ENCODE measurements at places on chromosomes 12 and 14. TPM values are rescaled to one million over a fixed set of nuclear protein-coding genes. Genes with fewer than 3 reads are reported as not detected.

Gene HOXC11
- total RNA-seq = not detected

DNA sequence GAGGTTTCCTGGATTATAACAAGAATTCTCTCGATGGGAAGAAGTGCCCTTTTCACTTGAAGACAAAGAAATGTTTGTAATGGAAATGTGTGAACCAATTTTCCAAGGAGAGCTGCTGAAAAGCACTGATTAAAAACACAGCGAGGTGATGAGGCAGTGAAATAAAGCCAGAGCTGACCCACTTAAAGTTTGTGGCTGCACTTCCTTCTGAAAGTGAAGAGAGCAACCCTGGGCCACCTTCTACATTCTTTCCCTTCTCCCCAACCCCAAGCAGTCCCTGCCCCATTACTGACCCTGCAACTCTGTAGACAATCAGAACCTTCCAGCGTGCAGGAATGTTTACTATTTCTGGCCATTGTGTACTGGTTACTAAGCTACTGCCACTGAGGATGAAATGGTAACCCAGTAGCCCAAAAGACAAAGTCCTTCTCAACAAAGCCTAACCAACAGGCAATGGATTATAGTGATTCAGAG, 173.9 kb downstream of the TTC7B start:
- no peak for DNase-seq
- H3K27ac ChIP-seq = no peak overlapping the region

DNA sequence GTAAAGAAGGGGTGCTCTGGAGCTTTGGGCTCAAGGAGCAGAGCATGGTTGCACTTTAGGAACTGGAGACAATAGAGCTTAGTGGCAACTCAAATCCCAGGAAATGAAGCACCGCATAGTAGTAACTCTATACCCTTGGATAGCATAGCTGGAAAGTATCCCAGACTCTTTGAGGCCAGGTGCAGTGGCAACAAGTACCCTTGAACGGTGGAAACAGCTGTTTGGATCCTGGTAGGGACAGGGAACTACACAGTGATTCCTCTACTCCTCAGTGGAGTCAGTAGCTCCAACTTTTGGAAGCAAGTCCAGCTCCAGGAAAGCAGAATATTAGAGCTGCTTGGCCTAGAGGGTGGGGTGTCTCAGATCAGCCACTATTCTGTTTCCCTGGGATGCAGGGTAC, 129.0 kb upstream of the WSCD2 start:
- H3K36me3 ChIP-seq = no peaks in the 10 kb centered on the region
- H3K4me1 ChIP-seq = no peaks in the 10 kb centered on the region
- DNase-seq = no peak
- H3K27ac ChIP-seq = no peak overlapping the region
- peaks cover 3% of the 10 kb centered on the region for H3K27me3 ChIP-seq

- H3K36me3 ChIP-seq = no peaks in the 10 kb centered on the region
- no peaks in the 10 kb centered on the region for H3K27me3 ChIP-seq
- no peak overlapping the region for H3K4me3 ChIP-seq
These were observed 192.8 kb downstream of the GRIN2B start for GRCh38 chr12:13788626-13789025.

DNA sequence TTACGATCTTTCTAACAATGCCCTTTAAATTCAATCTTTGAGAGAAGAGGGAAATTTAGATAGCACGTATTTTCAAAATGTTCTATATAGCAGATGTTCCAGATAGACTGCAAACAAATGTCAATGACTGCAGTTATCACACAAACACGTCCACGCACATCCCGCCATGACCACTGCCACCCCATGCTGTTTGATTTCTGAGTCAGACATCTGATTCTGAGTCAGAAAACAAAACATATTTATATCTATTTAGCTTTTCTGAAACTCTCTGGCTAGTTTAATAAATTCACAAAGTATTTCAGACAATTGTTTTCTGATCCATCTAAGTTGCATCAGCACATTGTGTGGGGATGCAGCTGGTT, 105.9 kb upstream of the BCAT1 start:
- H3K27me3 ChIP-seq = no peaks in the 10 kb centered on the region
- peak overlapping the region; percentile 99 for H3K4me3 ChIP-seq
- peak; percentile 49 for DNase-seq
- peaks cover 37% of the 10 kb centered on the region for H3K4me1 ChIP-seq
- no peaks in the 10 kb centered on the region for H3K36me3 ChIP-seq

GRCh38 chr12:49415521-49415970, 48.3 kb downstream of the SPATS2 start:
- H3K27me3 ChIP-seq = no peaks in the 10 kb centered on the region
- no peaks in the 10 kb centered on the region for H3K4me1 ChIP-seq
- no peak for DNase-seq
- no peak overlapping the region for H3K27ac ChIP-seq
- no peak overlapping the region for H3K4me3 ChIP-seq

GRCh38 chr12:106276032-106276740, 26.3 kb upstream of the TCP11L2 start:
- no peaks in the 10 kb centered on the region for H3K36me3 ChIP-seq
- no peaks in the 10 kb centered on the region for H3K4me1 ChIP-seq
- peaks cover 2% of the 10 kb centered on the region for H3K27me3 ChIP-seq
- no peak overlapping the region for H3K4me3 ChIP-seq
- DNase-seq = no peak

Gene LDHB
- 602 TPM for total RNA-seq

DNA sequence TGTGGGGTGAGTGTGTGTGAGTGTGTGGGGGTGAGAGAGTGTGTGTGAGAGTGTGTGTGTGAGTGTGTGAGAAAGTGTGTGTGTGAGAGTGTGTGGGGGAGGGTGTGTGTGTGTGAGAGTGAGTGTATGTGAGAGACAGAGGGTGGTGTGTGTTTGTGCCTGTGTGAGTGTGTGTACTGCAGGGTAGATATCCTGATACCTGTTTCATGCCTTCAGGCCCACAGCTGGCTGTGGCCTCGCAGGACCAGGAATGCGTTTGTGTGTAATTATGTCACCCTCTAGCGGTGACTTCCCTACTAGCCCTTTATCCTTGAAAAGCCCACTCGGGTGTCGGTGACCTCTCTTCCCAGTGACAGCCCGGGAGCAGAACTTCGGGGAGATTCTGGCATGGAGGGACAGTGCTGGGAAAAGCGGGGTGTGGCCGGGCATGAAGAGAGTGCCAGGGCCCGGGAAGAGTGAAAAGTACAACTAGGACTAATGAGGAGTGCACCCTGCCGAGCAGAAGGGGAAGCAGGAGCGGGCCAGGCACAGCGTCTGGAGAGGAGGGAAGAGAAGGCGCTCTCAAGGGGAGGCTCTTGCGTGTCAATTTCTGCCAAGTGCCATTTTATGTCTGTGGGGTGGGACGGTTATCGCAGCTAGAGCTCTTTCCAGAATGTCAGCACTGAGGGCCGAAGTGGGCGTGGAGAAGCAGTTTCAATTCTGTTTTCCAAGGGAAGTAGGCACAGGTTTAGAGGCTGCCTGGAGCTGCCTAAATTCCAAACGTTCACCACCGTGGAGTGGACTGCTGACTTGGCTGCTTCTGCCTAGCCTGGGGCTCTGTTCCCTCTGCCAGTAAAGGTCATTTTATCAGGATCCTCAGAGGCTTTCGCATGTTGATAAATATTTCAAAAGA, 11.0 kb upstream of the FBXL14 start:
- H3K27ac ChIP-seq = no peak overlapping the region
- H3K36me3 ChIP-seq = no peaks in the 10 kb centered on the region
- peaks cover 23% of the 10 kb centered on the region for H3K4me1 ChIP-seq
- DNase-seq = peak; percentile 82
- H3K27me3 ChIP-seq = no peaks in the 10 kb centered on the region
- H3K4me3 ChIP-seq = peak overlapping the region; percentile 51

GRCh38 chr14:103641161-103641560, 12.2 kb downstream of the KLC1 start:
- no peak overlapping the region for H3K27ac ChIP-seq
- no peaks in the 10 kb centered on the region for H3K27me3 ChIP-seq
- no peak overlapping the region for H3K4me3 ChIP-seq

Gene FSCB
- total RNA-seq = not detected

DNA sequence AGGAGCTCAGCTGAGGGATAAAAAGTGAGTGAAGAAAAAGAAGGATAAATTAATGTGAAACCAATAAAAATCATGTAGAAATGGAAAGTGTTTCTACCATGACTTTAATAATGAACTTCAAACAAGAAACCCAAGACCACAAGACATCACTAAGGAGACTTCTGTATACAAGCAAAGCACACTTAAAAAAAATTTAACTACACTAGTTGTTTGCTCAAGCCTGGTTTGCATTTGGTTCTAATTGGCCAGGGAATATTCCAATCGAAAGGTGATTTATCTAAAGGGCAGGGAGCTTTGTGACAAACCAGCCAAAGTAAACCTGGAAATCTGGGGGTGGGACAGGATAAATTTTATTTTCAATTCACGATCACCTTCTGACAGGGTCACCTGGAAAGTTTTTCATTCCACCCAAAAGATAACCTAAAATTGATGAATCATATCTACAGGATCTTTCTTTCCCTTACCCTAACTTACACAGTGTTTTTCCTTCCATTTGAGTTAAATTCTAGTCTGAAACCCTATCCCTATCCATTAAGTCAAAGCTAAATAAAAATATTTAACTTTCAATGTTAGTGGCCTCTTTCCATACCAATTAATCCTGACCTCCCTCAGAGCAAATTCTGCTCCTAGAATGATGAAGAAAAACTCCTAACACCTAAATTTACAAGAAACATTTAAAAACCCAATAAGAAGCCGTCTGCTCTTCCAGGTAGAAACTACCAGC, 2.6 kb downstream of the EGLN3 start:
- H3K4me1 ChIP-seq = peaks cover 8% of the 10 kb centered on the region
- no peak overlapping the region for H3K27ac ChIP-seq
- H3K36me3 ChIP-seq = no peaks in the 10 kb centered on the region
- no peak overlapping the region for H3K4me3 ChIP-seq

- no peaks in the 10 kb centered on the region for H3K4me1 ChIP-seq
- H3K27me3 ChIP-seq = peaks cover 14% of the 10 kb centered on the region
- no peak for DNase-seq
- H3K4me3 ChIP-seq = no peak overlapping the region
- no peak overlapping the region for H3K27ac ChIP-seq
These were observed 59.4 kb downstream of the SDR9C7 start for GRCh38 chr12:56874821-56875220.

- H3K4me1 ChIP-seq = no peaks in the 10 kb centered on the region
- H3K4me3 ChIP-seq = no peak overlapping the region
- no peaks in the 10 kb centered on the region for H3K36me3 ChIP-seq
- no peak overlapping the region for H3K27ac ChIP-seq
- no peak for DNase-seq
These were observed 166.3 kb upstream of the DAAM1 start for GRCh38 chr14:59022144-59022543.

DNA sequence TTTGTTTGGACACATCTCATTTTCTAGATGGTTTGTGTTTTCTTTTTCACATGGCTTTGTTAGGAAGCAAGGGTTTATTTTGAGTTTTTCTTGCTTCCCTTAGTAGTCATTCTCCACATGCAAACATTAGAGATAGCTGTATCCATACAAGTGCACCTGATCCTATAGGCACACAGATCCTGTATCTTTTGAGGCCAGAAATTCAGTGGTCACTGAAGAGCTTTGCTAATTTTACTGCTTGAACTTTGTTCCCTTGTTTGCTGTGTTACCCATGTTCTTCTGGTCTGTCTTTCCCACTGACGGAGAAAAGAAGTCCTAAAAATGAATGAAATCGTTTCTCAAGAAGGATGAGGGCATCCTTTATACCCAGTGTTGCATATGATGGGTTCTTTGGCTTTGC, 14.7 kb downstream of the HMGA2 start:
- H3K4me1 ChIP-seq = no peaks in the 10 kb centered on the region
- no peak overlapping the region for H3K27ac ChIP-seq

GRCh38 chr12:66430106-66430505, 127.8 kb downstream of the HELB start:
- no peak overlapping the region for H3K27ac ChIP-seq
- no peak for DNase-seq
- no peaks in the 10 kb centered on the region for H3K36me3 ChIP-seq
- H3K27me3 ChIP-seq = peaks cover 9% of the 10 kb centered on the region
- no peak overlapping the region for H3K4me3 ChIP-seq

GRCh38 chr14:68312300-68312699, 480.6 kb downstream of the ZFP36L1 start:
- no peaks in the 10 kb centered on the region for H3K27me3 ChIP-seq
- peaks cover 14% of the 10 kb centered on the region for H3K4me1 ChIP-seq
- no peak for DNase-seq
- no peaks in the 10 kb centered on the region for H3K36me3 ChIP-seq

Gene ESPL1
- 2.7 TPM for total RNA-seq

Gene DHRS7
- total RNA-seq = 34.6 TPM

- H3K36me3 ChIP-seq = no peaks in the 10 kb centered on the region
- H3K4me3 ChIP-seq = no peak overlapping the region
- DNase-seq = no peak
- no peaks in the 10 kb centered on the region for H3K4me1 ChIP-seq
- no peaks in the 10 kb centered on the region for H3K27me3 ChIP-seq
These were observed 178.0 kb upstream of the CAND1 start for GRCh38 chr12:67091204-67091603.

Gene FAM181A
- not detected for total RNA-seq

- no peak overlapping the region for H3K4me3 ChIP-seq
- H3K4me1 ChIP-seq = peaks cover 6% of the 10 kb centered on the region
- H3K27me3 ChIP-seq = peaks cover 4% of the 10 kb centered on the region
- no peaks in the 10 kb centered on the region for H3K36me3 ChIP-seq
- DNase-seq = no peak
- no peak overlapping the region for H3K27ac ChIP-seq
These were observed 25.4 kb downstream of the EML1 start for GRCh38 chr14:99818503-99819036.

DNA sequence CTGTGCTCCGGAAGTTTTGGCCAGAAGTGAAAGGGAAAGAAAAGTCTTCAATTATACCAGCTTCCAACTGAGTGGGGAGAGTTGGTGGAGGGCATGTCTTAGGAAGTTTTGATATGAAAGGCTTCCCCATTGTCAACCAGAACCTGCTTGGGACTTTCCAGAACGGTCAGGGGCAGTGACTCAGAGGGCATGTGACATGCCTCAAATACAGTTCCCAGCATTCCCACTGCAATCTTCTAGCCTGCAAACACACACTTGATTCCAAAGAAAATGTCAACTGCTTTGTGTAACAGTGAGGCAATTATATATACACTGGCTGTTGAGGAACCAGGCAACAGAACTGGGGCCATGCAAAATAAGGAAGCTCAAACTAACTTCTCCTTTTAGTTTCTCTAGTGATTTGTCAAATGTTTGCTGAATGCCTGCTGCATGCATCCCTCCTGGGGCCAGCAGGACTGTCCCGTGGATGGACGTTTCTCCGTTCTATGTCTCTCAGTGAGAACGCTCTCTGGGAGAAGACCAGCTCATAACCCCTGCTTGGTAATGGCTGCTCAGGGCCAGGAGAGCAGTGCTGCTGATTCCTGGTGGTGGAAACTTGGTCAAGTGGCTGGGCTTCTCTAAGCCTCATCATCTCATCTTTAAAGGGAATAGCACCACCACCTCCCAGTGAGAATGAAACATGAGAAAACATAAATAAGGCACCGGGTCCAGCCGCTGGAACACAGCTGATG, 18.3 kb downstream of the SLC25A47 start:
- H3K27me3 ChIP-seq = no peaks in the 10 kb centered on the region
- H3K4me1 ChIP-seq = no peaks in the 10 kb centered on the region
- H3K36me3 ChIP-seq = peaks cover 25% of the 10 kb centered on the region
- DNase-seq = no peak
- no peak overlapping the region for H3K27ac ChIP-seq

GRCh38 chr12:130800312-130800711, 38.7 kb downstream of the STX2 start:
- DNase-seq = no peak
- H3K4me1 ChIP-seq = no peaks in the 10 kb centered on the region
- H3K27ac ChIP-seq = no peak overlapping the region
- peaks cover 59% of the 10 kb centered on the region for H3K36me3 ChIP-seq
- no peak overlapping the region for H3K4me3 ChIP-seq
